ENCODE measurements at places on chromosomes 2 and 18.
A peak's percentile ranks its signal among the peaks of the same experiment; 100 is the strongest.

GRCh38 chr2:224838335-224838734, 122.2 kb upstream of the CCDC195 start:
- no peak for DNase-seq

DNA sequence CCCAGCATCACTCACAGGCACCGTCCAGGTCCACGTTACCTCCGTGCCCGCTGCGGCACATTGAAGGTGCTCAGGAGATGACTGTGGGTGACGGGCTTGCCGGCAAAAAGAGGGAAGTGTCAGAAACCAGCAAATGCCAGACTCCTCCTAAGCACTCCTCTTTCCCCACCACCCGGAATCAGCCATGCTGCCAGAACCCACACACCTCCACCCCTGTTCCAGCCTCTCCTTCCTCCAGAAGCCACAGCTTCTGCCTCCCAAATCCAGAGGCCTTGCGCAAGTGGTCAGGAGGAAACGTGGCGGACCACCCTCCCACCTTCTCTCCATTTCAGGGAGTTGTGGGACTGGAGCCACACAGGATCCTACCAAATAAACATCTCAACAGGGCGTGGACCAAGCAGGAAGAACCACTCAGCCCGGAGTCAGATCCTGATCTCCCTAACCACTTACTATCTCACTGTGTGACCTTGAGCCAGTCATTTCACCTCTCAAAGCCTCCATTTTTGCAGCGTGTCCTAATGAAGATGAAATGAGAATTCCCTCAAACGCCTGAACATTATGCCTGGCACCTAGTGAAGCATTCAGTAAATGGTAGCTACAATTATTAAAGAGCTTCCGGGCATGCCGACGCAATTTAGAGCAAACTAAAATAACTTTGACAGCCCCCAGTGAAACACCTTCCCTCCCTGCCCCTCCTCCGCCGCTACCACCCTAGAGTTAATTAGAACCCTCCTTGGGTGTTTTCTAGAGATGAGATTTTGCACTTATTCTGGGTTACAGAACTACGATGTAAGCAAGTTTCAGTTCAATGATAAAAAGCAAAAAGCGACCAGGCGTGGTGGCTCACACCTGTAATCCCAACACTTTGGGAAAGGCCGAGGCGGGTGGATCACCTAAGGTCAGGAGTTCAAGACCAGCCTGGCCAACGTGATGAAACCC, 32.9 kb downstream of the SMAD7 start:
- DNase-seq: no peak

DNA sequence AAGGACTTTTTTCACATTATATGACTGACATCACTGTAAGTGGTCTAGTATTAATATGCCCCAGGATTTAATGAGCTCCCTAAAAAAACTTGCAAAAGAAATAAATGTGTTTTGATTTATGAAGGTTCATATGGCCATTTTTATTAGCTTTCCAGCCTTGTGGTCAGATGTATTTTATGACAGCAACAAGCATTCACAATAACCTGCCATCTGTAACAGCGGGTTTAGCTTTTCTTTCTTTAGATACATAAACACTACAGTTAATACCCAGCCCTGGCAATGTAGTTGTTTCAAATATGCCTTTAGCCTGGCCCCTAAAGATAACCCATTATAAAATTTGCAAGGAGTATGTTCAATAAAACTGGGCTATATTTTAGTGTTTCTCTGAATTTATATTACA, 1063.8 kb downstream of the SOCS6 start:
- DNase-seq: no peak

GRCh38 chr2:159003555-159003954, 35.1 kb downstream of the TANC1 start:
- DNase-seq: no peak

GRCh38 chr2:75494137-75494769, 66.5 kb downstream of the EVA1A start:
- no peak for DNase-seq

DNA sequence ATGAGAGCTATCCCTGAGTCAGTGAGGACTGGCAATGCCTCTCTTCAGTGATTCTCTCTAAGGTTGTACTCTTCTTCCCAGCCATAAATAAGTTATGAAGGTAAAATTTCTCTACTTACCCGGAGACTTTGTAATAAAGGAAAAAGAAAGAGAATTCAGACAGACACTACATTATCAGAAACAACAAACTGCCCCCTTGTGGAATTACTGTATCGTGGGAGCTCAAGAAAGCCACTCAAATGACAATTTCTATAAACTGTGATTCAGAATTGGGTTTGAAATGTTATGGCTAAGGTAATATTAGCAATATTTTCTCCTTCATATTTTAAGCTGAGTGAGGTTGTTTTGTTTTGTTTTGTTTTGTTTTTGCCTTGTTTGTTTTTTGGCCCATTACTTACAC, 155.8 kb upstream of the TANK start:
- peak; percentile 25 for DNase-seq

GRCh38 chr2:168256448-168256847, 9.1 kb upstream of the STK39 start:
- no peak for DNase-seq

GRCh38 chr2:169001116-169001815, 29.9 kb downstream of the ABCB11 start:
- no peak for DNase-seq
